ENCODE measurements at places on chromosomes 1 and 21.

DNA sequence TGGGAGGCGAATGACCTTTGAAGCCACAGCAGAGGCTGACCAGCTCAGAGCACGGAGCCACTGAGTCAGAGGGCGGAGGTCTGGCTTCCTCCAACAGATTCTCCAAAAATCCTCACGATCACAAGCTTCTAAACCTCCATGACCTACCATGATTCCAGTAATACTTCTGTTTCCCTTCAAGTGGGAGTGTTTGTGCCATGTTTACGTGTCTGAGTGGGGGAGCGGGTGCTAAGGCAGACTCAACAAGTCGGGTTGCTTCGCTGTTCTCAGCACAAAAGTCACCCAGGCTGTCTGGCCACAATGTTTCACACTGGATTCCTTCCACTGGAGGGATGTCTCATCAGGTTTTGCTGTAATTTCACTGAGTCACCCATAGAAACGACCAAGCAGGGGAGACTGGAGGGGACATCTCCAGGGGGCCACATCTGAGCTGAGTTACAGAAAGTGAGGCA is 86.2 kb downstream of the SLC66A1 start:
- no peak for DNase-seq

DNA sequence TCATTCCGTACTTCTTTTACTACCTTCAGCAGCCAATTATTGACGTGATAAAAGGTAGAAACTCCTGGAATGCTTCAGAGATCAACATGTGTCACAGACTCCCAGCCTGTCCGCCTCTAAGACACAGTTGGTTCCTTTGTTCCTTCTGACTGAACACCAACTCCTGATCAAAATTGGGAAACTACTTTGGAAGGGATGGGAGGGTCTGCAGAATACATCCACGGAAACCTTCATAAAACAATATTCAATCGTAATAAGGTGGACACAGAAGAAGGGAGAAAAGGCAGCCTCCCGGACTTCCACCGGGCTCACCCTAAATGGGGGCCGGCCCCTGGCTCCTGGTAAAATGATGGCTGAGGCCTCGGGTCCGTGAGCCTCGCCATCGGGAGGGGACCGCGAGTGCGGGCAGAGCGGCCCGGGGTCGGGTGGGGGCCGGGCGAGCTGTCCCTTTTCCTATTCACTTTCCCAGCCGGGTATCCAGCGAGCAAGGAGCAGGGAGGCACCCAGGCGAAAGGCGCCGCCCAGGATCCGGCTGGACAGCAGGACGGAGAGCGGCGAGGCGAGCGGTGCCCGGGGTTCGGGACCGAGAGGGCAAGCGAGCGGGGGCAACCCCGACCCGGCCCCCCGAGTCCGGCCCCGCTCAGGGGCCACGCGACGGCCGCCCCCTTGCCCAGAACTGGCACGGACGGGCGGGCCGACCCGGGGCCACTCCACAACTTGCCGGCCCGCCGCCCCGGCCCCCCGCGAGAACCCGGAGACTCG is 805 bp downstream of the NRIP1 start:
- DNase-seq = no peak

DNA sequence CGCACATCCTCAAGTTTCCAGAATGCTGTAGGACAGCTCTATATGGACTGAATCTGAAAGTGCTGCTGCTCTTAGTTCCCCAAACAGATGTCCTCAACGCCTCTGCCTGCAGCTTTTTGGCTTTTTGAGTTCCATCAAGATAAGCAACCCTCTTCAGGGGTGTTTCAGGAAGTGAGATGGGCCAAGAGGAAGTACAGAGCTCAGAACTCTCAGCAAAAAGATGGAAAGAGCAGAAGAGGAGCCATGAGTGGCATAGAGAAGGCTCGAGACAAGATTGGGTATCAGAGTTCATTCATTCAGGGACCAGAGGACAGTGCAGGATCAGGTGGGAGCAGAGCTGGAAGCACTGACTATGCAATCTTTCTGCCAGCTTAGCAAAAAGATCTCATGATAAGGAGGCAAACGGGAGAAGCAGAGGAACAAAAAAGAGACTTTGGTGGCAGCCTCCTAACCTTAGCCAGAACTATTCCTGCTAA is at the start of the genes ADORA3 and TMIGD3:
Gene ADORA3 (minus strand): TSS at position 49 of the 476 bp plus-strand sequence. CDS start 279 bp downstream, outside the sequence.
Gene TMIGD3 (minus strand): TSS at position 49 of the 476 bp plus-strand sequence. CDS start 279 bp downstream, outside the sequence.
- DNase-seq = peak; percentile 31

- peak; percentile 79 for DNase-seq
These were observed 2.2 kb downstream of the ELOA start for GRCh38 chr1:23745515-23745914.

DNA sequence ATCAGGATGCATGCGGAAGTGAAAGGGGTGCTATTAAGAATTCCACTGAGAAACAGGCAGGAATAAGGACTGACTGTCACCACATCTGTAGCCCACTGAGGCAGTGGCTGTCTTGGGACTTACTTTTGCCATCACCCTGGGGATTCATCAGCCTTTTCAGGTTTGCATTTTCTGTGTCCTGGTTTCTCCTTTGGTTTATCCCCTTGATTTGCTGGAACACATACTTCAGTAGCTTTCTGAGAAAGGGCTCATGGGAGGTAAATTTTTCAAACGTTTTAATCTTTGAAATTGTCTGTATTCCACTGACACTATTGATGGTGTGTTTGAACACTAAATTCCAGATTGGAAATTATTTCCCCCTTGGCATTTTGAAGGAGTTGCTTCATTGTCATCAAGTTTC is 80.2 kb upstream of the ACTRT2 start:
- DNase-seq = no peak

DNA sequence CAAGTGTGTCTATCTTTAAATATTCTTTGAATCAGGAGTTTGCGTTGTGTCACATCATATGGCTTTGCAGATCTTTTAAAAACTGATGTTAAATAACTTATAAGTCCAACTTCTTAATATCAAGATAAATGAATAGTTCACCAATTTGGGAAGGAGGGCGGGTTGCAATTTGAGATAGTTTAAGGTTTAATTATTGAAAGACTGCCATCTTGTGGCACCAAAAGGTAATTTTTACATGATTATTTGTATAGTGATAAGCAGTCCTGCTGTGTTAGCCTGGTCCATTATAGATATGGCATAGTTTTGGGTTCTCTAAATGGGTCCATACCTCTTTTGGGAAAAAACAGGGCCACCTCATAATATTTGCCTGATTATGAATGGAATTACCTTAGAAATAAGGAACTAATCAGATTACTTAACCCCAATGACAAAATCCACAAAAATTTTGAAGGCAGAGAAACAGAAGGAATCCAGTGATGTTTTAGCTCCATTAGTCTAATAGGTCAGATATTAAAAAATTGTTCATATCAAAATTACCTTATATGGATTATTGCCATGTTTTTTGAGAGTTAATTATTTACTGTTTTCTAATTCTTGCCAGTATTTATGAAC is 64.3 kb downstream of the PRKAA2 start:
- DNase-seq = peak; percentile 11

- no peak for DNase-seq
These were observed 7.4 kb upstream of the EFNA1 start for GRCh38 chr1:155120253-155120652.

DNA sequence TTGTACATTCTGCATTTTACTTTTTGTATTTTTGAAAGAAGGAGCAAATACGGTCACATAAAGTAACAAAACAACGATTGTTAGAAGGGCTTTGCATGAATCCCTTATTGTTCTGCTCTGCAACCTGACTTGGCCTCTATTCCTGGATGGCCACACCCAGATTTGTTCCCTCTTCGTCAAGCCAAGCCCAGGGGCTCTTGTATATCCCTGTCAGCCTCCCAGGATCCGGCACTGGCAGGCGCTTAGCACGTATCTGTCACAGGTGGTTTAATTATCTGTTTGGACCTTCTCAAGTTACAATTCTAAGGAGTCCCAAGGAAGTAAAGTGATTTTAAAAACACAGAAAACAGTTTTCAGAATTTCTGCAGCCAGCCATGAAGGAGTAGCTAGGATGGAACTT is 28.0 kb downstream of the CRYAA start:
- no peak for DNase-seq

DNA sequence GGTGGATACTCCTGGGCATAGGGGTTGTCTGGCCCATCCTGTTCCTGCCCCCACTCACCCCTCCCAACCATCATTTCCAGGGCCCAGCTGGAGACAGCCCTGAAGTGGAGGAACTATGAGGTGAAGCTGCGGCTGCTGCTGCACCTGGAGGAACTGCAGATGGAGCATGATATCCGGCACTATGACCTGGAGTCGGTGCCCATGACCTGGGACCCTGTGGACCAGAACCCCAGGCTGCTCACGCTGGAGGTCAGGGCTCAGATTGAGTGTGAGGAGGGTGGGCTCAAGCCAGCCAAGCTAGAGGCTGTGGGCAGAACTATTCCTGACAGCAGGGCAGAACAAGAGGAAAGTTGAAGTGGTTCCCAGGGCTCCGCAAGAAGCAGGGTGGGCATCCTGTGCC is 14.2 kb downstream of the RHOC start:
- DNase-seq = no peak

- DNase-seq = no peak
These were observed 10.1 kb downstream of the ATF3 start for GRCh38 chr1:212618466-212619210.

- DNase-seq = no peak
These were observed 28.1 kb upstream of the TXLNA start for GRCh38 chr1:32151319-32151787.

GRCh38 chr1:56688522-56689026 is 43.5 kb downstream of the PRKAA2 start:
- peak; percentile 12 for DNase-seq

GRCh38 chr1:203930342-203930741 is 68.9 kb downstream of the SNRPE start:
- no peak for DNase-seq

DNA sequence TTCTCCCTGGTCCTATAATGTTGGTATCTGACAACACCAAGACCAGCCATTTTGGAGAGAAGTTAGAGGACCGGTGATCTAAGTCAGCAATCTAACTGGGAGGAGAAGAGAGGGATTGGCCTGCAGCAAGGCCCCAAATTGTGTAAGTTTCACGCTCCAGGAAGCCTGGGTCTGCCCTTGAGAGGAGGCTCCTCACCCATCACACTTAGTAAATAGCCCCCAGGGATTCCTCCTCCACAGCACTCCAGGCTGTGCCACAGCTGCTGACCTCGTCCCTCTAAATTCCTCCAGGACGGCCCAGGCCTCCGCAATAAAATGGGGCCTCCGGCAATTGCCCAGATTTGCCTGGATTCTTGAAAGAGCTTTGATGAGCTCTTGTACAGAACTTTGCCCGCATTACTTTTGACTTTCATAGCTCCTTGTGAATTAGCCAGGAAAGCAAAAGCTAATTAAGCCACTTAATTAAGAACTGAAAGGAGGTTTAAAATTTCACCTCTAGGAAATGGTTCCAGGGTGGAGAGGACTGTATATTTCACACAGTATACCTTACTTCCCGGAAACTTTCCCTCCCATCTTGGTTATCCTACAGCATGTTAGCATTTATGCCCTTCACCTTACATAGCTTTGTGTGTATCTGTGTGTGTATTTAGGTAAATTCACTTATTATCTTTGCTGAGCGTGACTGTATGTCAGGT is 90.5 kb downstream of the LAMC2 start:
- no peak for DNase-seq

GRCh38 chr1:24085007-24085406 is 26.9 kb downstream of the MYOM3 start:
- DNase-seq = no peak

GRCh38 chr1:232579958-232580941 is 49.7 kb downstream of the SIPA1L2 start:
- no peak for DNase-seq

DNA sequence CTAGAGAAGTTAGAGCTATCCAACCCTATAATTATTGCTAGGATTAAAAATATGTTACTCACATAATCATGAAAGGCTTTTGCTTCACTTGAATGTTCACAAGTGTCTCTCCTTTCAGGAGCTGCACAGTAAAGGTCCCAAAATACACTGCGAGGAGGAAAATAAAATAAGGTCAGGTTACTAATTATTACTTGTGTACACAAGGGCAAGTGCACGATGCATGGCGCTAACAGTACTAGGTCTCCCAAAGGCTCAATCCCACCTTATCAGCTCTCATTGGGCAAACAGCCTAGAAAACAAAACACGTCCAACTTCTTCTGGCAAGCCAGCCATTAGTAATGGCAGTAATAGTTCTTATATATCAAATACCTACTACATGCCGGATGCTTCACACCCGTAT is 4.4 kb downstream of the SSBP3 start:
- DNase-seq = no peak

DNA sequence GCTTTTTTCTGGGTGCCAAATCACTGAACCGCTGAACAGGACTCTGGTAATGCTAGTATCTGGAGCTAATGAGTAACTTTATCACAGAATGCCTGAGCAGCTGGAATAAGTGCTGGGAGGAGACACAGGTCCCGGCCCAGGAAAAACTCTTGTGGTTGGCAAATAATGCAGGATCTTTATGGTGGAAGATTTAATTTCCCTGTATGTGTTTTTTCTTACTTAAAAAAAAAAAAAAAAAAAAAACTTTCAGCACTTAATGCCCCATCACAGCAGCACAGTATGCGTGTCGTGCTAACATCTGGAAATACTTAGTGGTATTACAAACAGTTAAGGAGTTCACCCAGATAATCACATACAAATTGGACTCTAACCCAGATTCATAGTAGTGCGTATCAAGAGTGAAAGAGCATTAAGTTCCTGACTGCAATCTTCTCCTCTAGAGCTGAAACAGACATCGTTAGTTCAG is 220.7 kb downstream of the TOMM20 start:
- DNase-seq = no peak

DNA sequence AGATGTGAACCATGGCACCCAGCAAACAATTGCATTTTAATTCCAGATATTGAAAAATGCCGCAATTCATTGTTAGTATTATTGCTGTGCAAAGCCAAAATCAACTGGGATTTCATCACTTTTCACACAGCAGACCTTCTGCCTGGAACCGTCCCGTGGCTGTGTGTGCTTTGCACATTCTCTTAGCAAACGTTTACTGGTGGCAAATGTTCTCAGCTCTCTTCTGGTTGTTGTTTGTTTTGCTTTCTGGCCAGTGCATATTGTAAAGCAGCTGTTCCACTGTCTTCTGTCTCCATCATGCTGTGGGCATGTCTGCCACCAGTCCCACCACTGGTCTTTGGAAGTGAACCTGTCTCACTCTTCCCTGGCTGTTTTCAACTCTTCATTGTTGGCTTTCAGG is 19.8 kb upstream of the TTLL10 start:
- no peak for DNase-seq

- no peak for DNase-seq
These were observed 3.4 kb upstream of the HEYL start for GRCh38 chr1:39642796-39643195.

DNA sequence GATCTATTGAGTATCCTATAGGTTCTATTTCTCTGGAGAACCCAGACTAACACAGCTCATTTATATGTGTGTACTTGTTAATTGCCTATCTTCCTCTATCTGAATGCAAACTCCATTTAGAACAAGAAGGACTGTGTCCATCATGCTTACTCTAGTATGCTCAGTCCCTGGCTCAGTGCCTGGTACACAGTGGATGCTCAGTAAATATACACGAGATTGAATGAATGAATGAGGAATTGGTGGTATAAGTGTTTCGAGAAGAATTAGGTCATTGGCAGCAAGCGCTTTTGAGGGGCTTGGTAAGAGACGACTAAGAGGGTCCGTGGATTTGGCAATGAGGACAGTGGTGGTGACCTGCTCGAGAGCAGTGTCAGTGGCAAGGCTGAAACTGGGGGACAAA is 112.5 kb downstream of the CSMD2 start:
- no peak for DNase-seq

- no peak for DNase-seq
These were observed 55.5 kb upstream of the GALNT2 start for GRCh38 chr1:230011333-230012092.

- DNase-seq = no peak
These were observed 122.4 kb downstream of the UBE2U start for GRCh38 chr1:64325856-64326255.

Data from GM20000 (cell line).